Pons (tissue), 1 donor: ENCODE measurements at places on chromosomes 2 and 18.

DNA sequence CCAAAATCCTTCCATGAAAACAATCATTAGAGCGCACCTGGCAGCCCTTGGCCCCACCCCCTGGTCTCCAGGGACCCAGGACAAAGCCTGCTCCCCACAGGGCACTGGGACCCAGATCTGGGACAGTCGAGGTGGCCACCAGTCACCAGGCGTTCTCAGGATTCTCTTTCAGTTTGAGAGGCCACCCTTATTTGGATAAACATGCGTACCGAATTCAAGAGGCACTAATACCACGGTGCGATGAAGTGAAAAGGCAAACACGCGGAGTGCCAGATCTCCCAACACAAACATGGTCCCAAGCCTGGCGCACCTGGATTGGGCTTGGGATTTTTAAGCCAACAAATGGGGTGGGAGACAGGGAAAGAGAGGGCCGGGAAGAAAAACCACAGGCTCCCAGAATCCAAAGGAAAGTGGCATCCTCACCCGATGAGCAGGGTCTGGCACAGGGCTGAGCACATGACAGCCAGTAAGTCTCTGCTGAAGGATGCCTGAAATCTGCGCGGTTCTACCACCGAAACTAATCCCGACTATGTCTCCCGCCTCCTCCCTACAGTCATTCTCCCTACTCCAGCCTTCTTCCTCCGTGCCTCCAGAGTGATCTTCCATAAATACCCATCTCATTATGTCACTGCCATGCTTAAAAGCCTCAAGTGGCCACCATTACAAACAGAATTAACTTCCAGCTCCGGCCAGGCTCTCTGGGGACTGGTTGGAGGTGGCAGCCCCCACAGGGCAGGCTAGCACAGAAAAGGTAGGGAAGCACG is 60.9 kb upstream of the KLHL29 start:
- DNase-seq, result no peak

DNA sequence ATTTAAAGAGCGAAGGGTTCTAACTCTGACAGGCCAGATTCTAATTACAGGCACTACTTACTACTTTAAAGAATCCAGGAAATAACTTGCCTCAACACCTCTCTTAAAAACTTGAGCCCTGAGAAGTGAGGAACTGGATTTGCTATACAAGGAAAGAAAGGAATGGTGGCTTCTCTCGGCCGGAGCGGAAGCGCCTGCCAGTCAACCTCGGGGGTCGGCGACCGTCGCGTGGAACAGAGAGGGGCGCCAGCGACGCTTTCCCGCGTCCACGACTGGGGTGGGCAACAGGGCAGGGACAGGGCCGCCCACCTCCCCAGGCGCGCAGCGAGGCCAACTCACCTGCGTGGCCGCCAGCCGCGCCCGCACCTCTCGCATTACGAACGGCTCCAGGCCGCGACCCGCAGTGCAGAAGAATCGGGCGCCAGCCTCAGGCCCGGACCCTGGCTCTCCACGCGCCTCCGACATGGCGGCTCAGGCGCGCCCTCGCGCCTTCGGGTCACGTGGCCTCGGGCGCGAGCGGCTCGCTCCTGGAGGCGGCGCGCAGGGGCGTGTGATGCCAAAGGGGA is at the start of gene THUMPD2:
Gene THUMPD2 (minus strand): TSS at position 484 of the 566 bp plus-strand sequence. CDS start 19 bp downstream, at position 465.
- peak; percentile 69 for DNase-seq

DNA sequence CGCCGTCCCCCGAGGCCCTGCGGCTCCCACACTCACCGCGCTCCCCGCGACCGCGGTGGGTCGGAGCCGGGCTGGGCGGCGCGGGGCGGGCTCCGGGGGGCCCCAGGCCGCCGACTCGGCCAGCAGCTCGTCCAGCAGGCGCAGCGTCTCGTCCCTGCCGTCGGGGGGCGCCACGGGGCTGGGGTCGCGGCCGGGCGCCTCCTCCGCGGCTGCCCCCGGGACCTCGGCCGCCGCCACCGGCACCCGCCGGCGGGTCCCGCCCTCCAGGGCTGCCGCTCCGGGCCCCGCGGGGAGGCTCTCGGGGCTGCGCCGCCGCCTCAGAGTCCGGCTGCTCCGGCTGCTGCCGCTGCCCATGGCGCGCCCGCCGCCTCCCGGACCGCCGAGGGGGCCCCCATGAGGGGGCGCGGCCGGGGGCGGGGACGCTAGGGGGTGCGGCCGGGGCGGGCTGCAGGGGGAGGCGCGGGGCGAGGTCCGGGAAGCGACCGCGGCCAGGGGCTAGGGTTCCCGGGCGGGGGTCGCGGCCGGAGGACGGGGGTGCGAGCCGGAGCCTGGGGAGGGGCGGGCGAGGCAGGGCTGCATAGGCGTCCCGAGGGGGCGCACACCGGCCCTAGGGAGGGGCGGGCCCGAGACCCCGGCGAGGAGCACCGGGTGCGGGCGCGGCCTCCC is at the start of gene CYS1:
Gene CYS1 (minus strand): TSS at position 542 of the 666 bp plus-strand sequence. CDS start 188 bp downstream, at position 354.
- DNase-seq, result no peak

DNA sequence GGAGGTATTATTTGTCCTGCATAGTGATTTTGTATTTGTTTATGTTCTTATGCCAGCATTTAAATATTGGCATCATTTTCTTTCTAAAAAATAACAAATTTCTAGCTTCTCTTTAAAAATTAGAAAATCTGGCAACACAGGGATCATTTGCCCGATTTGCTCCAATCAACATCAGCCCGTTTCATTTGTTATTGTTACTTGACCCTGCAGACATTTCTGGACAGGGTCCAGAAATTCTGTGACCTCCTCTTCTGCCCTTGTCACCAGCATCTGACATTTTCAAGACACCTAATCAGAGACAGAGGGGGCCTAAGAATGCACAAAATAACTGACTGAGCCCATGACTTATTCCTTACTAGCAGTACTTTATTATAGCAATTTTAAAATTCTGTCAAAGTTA is 253.3 kb downstream of the MREG start:
- no peak for DNase-seq

- no peak for DNase-seq
Observed at GRCh38 chr18:9550429-9550828, 63.9 kb downstream of the PPP4R1 start.

GRCh38 chr2:74894272-74894981 is 60.5 kb downstream of the HK2 start:
- no peak for DNase-seq

- DNase-seq, result no peak
Observed at GRCh38 chr2:106080959-106081358, 113.1 kb downstream of the UXS1 start.

DNA sequence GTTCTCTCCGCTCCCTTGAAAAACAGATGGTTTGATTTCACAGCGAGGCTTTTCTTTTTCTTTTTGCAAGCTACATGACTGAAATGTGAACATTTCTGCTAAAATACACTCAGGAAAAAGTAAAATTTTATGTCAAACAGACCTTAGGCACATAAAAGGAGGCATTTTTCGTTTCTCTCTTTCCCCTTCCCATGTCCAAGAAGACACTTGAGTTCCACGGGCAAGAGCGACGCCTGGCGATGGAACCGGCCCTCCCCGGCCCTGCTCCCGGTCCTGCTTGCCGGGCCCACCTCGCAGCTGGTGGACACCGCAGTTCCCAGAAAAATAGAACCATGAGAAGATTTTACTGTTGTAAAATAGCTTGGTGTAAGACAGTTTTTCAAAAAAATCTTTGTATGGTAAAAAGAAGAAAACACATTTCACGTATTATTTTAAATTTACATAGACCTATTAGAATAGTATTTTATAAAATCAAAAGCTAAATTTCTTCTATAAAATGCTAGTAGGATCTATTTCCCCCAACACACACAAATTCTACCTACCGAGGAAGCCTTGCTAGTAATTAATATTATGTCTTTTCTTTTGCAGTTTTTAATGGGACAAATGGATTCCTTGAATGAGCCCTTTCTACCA is 2.3 kb upstream of the ALKAL2 start:
- DNase-seq, result peak; percentile 87

DNA sequence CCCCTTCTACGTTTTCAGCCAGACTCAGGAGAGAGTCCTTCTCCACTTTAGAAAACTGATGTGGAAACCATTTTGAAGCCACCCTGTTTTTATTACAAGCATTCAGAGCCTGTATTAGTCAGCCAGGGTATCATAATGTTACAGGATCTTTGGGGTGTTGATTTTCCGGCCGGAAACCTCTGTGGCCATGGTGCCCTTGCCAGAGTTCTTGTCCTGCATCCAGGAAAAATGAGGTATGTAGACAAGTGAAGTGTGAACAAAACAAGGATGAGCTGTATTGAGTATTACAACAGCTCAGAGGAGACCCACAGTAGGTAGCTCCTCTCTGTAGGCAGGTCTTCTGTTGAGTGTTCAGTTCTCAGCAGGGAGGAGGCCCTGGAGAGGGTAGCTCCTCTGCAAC is 241.0 kb upstream of the COPS8 start:
- DNase-seq, result no peak

GRCh38 chr2:20065885-20066602 is 14.6 kb upstream of the LAPTM4A start:
- peak; percentile 45 for DNase-seq

DNA sequence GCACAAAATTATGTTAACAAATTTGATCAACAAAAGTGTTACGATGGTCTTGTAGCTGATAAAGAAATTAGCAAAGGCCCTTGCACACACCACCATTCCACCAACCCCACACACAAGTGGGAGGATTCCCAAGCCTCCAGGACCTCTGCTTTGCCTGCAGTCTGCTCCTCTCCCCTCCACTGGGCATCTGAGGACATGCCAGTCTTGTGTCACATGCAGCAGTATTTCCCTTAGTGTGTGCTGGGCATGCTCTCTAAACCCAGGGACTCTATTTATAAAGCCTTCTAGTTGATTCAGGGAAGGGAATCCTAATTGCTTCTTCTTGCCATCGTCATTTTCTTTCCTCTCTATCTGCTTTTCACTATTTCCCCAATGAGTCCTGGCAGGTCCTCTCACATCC is 53.3 kb downstream of the KCTD18 start:
- DNase-seq, result peak; percentile 66

DNA sequence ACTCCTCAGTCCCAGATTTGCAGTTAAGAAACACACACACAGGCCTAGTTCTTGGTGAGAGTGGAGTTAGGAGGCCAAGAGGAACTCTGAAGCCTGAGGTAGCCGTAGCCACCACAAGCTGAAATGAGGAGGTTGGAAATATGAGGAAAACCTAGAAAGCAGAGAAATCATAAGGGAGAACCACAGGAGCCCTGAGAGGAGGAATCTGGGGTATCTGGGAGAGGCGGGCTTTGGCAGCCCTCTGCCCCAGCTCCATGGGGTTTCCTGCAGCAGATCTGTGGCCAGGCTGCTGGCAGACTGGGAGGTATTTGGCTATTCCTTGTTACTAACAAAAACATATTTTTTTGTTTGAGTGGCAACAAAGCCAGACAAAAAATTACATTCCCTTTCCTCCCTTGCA is 11.0 kb downstream of the SOX11 start:
- DNase-seq, result no peak

DNA sequence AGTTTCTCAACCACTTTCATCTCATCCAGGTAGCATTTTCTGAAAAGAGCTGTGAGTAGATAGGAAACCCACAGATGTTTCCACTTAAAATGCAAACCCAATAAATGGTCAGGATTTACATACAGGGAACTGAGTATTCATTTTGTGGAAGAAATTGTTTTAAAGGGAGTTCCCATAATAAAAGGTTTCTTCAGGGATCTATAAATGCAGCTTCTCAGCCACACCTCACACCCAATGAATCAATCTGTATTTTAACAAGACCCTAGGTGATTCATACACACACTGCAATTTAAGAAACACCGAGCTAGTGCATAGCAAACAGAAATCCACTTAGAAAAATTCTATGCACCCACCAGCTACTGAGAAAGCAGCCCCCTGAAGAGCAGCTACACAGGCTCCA is 140.1 kb upstream of the ACAA2 start:
- DNase-seq, result no peak

DNA sequence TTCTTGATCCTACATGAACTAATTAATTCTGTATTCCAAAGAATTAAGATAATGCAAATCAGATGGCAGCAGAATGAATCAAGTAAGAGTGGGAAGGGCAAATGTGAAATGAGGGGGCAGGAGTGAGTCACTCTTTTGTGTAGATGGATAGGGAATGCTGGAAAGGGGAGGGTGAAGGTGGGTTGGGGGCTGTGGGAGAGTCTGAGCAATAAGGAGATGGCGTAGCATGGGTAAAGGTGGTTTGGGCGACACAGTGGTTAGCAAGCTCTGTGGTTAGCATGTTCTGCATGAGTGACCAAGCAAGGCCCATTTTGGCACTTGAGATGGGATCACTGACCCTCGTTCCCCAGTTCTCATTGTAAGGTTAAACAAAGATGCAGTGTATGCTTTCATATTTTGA is 20.4 kb downstream of the GPD2 start:
- DNase-seq, result no peak

- no peak for DNase-seq
Observed at GRCh38 chr2:167404627-167405284, 516.5 kb downstream of the XIRP2 start.

DNA sequence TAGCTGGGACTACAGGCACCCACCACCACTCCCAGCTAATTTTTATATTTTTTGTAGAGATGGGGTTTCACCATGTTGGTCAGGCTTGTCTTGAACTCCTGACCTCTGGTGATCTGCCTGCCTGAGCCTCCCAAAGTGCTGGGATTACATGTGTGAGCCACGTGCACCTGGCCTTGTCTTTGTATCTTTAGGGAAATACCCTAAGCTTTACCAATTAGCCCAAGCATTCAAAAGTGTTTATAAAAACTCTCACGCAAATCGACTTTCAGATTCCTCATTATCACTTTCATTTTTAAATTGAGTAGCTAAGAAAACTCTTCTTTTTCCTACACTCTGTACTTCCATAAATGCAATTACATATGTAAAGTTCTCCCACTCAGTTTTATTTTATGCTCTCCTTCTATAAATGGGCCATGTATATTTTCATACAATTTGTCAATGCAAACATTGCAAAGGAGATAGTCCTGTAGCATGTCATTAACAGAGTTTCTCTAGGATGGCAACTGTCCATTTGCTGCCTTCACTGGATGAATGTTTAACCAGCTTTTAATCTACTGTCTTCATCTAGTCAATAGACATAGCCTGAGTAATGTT is 326.2 kb upstream of the LRATD1 start:
- DNase-seq, result no peak

- peak; percentile 88 for DNase-seq
Observed at GRCh38 chr2:72745679-72746368, 80.0 kb downstream of the EXOC6B start.

DNA sequence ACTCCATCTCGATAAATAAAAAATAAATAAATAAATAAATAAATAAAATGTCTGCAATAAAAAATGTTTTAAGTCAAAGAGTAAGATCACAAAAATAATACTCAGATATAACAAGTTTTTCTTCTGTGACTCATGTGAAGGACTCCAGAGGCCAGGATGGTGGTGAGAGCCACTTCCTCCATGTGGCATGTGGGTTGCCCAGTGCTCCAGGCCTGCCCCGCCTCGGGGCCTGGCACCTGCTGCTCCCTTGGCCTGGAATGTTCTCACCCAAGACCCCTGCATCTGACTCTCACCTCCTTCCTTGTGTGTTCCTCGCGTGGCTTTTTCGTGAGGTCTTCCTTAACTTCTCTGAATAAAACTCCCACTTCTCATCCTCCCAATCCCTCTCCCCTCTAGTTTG is 77.4 kb upstream of the LDLRAD4 start:
- no peak for DNase-seq

GRCh38 chr18:3710712-3711301 is 260.8 kb downstream of the TGIF1 start:
- peak; percentile 72 for DNase-seq

- no peak for DNase-seq
Observed at GRCh38 chr2:107393516-107393915, 433.2 kb upstream of the RGPD4 start.
